Fibroblast of skin of back (primary cell): ENCODE measurements at places on chromosomes 6 and 20.

DNA sequence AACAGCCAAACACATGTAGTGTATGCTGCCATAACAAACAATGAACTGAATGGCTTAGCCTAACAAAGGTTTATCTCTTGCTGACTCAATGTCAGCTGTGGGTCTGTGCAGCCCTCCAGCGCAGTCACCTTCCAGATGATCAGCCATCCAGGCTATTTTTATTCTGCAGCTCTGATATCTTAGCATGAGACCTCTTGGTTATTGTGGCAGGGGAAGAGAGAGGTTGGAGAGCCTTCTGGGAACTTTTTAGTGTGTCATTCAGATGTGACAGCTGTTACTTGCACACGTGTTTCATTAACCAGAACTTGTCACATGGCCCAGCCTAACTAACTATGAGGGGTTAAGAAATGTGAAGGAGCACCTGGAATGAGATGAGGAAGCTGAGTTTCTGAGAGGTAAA lies 202.5 kb downstream of the DHX35 start:
- no peak for DNase-seq

DNA sequence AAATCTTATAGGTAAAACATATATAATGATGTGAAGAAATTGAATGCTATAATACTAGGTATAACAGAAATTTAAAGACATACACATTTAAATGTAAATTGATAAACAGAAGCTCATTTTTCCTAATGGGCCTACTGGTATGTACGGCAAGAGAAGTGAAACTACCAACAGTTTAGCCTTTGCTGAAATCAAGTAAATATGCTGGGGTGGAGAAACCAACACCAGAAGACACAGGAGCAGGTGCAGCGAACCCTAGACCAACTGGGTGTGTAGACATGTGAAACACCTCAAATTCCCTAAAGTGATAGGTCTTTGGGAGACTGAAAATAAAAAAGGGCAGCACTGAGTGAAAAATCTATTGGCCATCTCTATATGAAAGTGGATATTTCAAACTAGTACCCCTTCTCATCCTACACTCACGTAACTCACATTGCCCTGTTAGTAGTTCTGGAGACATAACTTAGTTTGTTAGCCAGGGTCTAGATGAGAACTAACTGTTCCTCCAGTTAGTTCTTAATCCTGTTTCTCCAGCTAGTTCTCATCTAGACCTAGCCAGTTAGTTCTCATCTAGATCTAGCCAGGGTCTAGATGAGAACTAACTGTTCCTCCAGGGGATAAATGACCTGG lies 53.1 kb downstream of the SLC35D3 start:
- no peak for DNase-seq

GRCh38 chr20:22371843-22372242 lies 212.5 kb downstream of the FOXA2 start:
- DNase-seq: no peak

DNA sequence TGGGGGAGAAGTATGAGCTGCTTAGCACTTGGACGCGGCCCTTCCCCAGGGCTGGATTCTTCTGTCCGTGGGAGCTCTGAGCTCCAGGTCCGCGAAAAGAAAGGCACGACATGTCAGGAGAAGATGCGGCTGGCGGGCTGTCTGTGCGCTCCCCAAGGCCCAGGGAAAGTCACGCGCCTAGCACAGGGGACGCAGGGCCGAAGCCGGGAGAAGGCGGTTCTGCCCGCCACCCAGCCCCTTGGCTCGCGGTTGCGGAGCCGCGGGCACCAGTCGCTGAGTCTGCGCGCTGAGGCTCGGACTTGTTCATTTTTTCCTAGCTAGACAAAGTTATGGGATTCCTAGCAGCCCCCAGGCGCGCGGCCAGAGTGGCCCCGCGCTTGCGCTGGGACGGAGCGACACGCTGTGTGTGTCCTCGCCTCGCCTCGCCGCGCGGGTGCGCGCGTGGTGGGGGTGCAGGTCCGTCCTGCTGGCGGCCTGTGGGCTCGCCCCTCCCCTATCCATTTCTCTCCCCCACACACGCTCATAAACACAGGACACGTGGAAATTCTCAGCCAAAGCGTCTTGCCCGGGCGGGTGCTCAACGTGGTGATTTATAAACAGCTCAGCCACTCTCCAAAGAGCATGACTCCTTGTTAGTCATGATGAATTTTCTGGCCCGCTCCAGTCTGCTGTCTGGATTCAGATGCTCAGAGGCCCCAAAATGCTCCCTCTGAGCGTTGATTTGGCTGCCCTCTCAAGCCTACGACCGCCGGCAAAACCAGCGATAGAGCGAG lies 1.9 kb upstream of the POU3F2 start:
- peak; percentile 70 for DNase-seq

DNA sequence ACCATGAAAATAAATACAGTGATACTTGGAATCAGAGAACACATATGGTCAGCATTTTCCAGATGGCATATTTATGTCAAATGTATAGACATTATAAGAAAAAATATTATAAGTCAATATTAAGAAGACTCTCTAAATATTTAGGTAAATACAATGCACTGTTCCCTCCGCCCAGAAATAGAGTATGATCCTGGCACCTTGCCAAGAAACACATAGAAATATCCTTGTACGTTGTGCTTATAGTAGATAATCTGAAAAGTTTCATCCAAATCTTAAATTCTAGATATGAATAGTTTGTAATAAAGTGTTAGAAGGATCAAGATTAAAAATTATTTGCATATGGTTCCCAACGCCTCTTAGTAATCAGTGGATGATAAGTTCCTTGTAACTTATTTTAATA lies 645.8 kb upstream of the GJE1 start:
- DNase-seq: no peak

DNA sequence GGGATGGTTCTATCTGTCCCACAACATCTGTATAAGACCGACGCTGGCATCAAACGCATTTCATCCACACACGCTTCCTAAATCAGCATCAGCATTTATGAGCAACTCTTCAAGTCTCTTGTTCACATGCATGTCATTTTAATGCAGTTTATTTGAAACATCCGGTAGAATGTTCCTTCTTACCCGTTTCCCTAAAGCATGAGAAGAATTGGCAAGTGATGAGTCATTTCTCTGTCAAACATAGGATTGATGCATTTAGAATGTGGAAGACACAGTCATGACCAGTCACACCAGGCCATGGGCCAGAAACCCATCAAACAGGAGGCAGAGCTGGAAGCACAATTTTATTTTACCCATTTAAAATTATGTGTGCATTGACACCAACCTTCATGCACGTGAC lies 122.8 kb downstream of the UST start:
- DNase-seq: peak; percentile 99

GRCh38 chr6:121934451-121934850 lies 465.0 kb upstream of the HSF2 start:
- DNase-seq: no peak

- no peak for DNase-seq
These were observed 2.1 kb downstream of the GNMT start for GRCh38 chr6:42962502-42963178.

- no peak for DNase-seq
These were observed 2.9 kb downstream of the C6orf141 start for GRCh38 chr6:49553384-49553783.

DNA sequence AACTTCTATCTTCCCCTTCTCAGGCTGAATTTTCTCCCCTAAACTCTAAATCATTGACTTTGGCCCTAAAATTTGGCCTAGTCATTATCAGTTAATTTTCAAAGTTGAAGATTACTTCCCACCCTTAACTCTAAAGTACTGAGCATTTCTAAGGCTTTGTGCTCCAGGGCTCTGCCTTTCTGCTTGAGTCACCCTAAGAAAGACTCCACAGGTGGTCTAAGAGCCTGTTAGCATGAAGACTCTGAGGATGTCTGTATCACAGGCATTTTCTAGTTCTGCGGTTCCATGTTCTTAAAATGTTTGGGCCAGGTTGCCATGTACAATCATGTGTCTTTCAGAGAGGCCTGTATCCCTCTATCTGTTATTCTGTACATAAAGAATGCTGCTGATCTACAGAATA lies 808.1 kb upstream of the MANEA start:
- DNase-seq: no peak

DNA sequence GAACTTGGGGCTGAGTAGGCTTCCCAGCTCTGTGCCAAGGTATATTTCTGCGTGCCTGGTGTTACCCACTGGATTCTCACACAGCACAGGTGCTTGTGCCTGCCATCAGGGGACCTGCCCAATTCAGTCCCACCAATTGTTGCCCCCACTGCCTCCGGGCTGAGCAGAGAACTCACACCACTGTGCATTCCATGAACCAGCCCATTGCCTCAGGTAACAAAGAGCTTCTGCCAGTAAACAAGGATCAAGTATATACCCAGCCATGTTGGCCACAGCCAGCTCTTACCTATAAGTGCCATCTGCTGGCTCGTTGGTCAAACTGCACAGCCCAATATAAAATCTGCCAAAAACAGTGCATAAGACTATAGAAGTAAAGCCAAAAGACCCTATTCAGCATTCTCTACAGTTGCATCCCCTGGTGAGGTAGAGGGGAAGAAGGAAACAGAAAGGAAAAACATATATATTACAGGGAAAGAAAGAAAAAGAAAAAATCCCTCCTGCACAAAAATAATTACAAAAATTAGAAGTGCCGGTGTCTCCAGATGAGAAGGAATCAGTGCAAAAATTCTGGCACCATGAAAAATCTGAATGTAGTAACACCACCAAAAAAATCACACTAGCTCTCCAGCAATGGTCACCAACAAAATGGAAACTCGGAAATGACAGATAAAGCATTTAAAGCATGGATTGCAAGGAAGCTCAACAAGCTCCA lies 241.4 kb downstream of the IBTK start:
- DNase-seq: peak; percentile 53

- peak; percentile 44 for DNase-seq
These were observed 30.0 kb downstream of the ALDH5A1 start for GRCh38 chr6:24524805-24525204.

DNA sequence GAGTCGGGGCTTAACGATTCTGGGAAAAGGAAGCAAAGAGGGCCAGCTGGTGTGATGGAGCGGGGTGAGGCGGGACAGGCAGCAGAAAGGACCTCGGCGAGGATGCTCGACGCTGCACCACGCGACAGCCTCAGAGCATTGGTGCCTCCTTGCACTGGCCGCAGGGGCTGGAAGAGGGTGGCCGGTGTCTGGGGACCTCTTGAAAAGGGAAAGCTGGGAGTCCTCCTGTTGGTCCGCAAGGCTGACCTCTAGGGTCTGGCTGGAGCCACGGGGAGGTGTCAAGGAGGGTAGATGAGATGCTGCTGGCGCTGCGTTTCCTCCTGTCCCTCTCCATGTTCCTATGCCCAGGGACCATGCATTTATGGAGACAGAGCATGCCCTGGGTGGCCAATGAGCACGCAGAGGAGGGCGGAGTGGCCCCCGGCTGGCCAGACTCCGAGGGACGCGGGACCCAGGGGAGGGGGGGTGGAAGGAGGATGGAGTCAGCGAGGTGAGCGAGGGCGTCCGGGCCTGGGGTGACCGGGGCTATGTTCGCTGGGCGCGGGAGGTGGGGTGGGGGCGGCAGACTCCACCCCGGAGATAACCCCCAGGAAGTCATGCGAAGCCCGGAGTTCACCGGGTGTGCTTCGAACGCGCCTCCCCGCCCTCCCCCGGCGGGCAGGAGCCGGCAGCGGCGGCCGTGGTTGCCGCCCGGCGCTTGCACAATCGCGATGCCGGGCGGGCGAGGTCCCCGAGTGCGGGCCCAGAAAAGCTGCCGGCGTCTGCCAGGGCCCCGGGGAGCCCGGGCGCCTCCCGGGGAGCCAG lies at the start of gene CYP24A1:
Gene CYP24A1, minus strand, starts transcription at position 334 of the 804 bp plus-strand sequence. CDS start 407 bp downstream, outside the sequence.
- no peak for DNase-seq

GRCh38 chr6:156780962-156781853 lies 4.0 kb downstream of the ARID1B start:
- DNase-seq: no peak

GRCh38 chr6:133130863-133131262 lies 110.3 kb upstream of the EYA4 start:
- DNase-seq: peak; percentile 2

GRCh38 chr6:42451333-42452170 lies at the start of gene TRERF1:
Gene TRERF1 (minus strand): TSS chr6:42451926. CDS start chr6:42269590, 182,336 bp downstream.
- DNase-seq: peak; percentile 85

- DNase-seq: no peak
These were observed 48.9 kb downstream of the MYB start for GRCh38 chr6:135229996-135230395.

GRCh38 chr6:107866606-107867301 lies 42.6 kb upstream of the SCML4 start:
- DNase-seq: peak; percentile 54

GRCh38 chr6:129342796-129343195 lies 367.2 kb downstream of the ARHGAP18 start:
- no peak for DNase-seq

GRCh38 chr6:2876210-2877056 lies 26.7 kb downstream of the SERPINB9 start:
- peak; percentile 60 for DNase-seq

GRCh38 chr6:89716532-89716931 lies 78.0 kb upstream of the LYRM2 start:
- no peak for DNase-seq

- no peak for DNase-seq
These were observed 23.3 kb upstream of the ARHGAP18 start for GRCh38 chr6:129733290-129733689.

DNA sequence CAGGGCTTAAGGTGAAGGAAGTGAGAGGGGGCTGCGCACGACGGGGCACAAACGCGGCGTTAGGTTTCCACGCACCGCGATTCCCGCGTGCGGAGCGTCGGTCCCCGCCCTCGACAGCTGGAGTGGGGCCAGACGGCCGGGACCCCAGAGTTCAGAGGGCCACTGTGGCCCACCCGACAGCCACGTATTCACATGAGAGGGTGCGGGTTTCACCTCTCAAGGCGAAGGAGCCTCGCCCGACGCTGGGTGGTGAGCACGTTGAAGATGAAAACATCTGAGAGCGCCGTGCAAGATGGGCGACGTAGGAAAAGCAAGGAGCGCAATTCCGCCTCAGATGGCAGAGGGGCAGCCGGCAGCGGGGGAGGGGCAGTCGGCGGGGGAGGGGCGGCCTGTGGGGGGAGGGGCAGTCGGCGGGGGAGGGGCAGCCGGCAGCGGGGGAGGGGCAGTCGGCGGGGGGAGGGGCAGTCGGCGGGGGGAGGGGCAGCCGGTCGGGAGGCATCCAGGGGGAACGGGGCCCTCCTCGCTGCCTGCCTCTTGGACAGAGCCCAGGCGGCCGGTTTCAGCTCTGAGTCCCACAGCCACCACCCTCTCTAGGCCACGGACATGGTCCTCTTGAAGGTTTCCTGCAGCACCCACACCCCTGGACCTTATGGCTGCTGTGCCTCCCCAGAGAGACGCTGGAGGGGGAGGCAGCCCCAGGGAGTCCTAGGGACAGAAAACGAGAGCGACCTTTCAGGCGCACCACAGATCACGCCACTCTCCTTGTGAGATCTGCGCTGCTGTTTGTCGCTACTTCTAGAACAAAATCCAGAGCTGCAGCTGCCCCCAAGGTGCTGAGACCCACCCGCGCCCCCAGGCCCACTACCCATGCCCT lies 113.7 kb downstream of the DLL1 start:
- DNase-seq: no peak
